ENCODE measurements at places on chromosomes 7 and 10. TPM values are rescaled to one million over a fixed set of nuclear protein-coding genes. Genes with fewer than 3 reads are reported as not detected.

- DNase-seq, result no peak
Observed at GRCh38 chr10:132313865-132314264, 6.1 kb upstream of the STK32C start.

- DNase-seq, result no peak
Observed at GRCh38 chr7:102165136-102165535, 121.5 kb upstream of the SH2B2 start.

- peak; percentile 66 for DNase-seq
Observed at GRCh38 chr7:50851451-50851850, 68.8 kb upstream of the GRB10 start.

- no peak for DNase-seq
Observed at GRCh38 chr10:62069452-62070178, 168.1 kb downstream of the ARID5B start.

- no peak for DNase-seq
Observed at GRCh38 chr10:34141032-34141680, 673.9 kb downstream of the PARD3 start.

GRCh38 chr7:30795161-30795948 lies 24.1 kb downstream of the MINDY4 start:
- DNase-seq, result no peak

The COL13A1 gene
- total RNA-seq, result 8.6 TPM

The SUN3 gene
- total RNA-seq, result not detected

The ECHDC3 gene
- total RNA-seq, result 45.2 TPM

Data from MG63 (cell line).